ENCODE measurements at places on chromosomes 1 and 21. TPM values are rescaled to one million over a fixed set of nuclear protein-coding genes. Genes with fewer than 3 reads are reported as not detected.
A peak's percentile ranks its signal among the peaks of the same experiment; 100 is the strongest.

- H3K27me3 ChIP-seq: no peaks in the 10 kb centered on the region
- no peaks in the 10 kb centered on the region for H3K4me1 ChIP-seq
- no peak overlapping the region for H3K4me3 ChIP-seq
- H3K36me3 ChIP-seq: no peaks in the 10 kb centered on the region
These were observed 8.2 kb downstream of the TNN start for GRCh38 chr1:175075572-175076568.

GRCh38 chr1:99334991-99335390 is 70.7 kb downstream of the PLPPR4 start:
- H3K27ac ChIP-seq: no peak overlapping the region
- H3K27me3 ChIP-seq: no peaks in the 10 kb centered on the region
- no peak for DNase-seq
- no peak overlapping the region for H3K4me3 ChIP-seq
- H3K4me1 ChIP-seq: no peaks in the 10 kb centered on the region

GRCh38 chr1:189496768-189497167 is 980.9 kb downstream of the BRINP3 start:
- no peak overlapping the region for H3K4me3 ChIP-seq
- no peaks in the 10 kb centered on the region for H3K27me3 ChIP-seq
- no peaks in the 10 kb centered on the region for H3K36me3 ChIP-seq
- no peak overlapping the region for H3K27ac ChIP-seq

GRCh38 chr1:31099293-31100032 is 33.9 kb upstream of the PUM1 start:
- DNase-seq: peak; percentile 24
- H3K27me3 ChIP-seq: no peaks in the 10 kb centered on the region
- H3K36me3 ChIP-seq: no peaks in the 10 kb centered on the region
- peaks cover 12% of the 10 kb centered on the region for H3K4me1 ChIP-seq

GRCh38 chr1:6435129-6435528 is 10.6 kb downstream of the ESPN start:
- H3K27me3 ChIP-seq: no peaks in the 10 kb centered on the region
- H3K27ac ChIP-seq: no peak overlapping the region
- H3K4me3 ChIP-seq: no peak overlapping the region
- no peaks in the 10 kb centered on the region for H3K4me1 ChIP-seq

DNA sequence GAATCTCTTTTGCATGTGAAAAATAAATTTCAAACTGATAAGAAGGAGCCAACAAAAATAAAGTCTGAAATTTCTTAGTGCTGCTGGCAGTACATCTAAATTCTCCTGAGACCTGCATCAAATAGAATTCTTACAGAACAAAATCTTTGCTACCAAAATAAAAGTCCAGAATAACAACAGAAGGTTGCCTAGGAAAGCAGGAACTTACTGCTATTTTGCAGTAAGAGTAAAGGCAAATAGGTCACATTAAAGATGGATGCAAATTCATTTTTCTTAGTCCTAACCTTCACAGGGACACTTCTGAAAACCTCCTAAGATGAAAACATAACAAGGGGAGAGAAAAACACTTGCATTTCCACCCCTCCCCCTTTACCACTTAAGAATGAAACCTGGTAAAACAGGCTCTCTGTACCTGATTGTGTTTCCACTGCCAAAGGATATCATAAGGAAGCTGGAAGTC is 59.0 kb downstream of the RUSC1 start:
- no peak overlapping the region for H3K27ac ChIP-seq
- no peak overlapping the region for H3K4me3 ChIP-seq
- DNase-seq: no peak
- no peaks in the 10 kb centered on the region for H3K27me3 ChIP-seq
- H3K4me1 ChIP-seq: no peaks in the 10 kb centered on the region

GRCh38 chr1:233664253-233664652 is 50.3 kb downstream of the KCNK1 start:
- H3K27me3 ChIP-seq: no peaks in the 10 kb centered on the region
- no peak for DNase-seq
- H3K27ac ChIP-seq: no peak overlapping the region
- H3K36me3 ChIP-seq: no peaks in the 10 kb centered on the region
- H3K4me3 ChIP-seq: no peak overlapping the region

DNA sequence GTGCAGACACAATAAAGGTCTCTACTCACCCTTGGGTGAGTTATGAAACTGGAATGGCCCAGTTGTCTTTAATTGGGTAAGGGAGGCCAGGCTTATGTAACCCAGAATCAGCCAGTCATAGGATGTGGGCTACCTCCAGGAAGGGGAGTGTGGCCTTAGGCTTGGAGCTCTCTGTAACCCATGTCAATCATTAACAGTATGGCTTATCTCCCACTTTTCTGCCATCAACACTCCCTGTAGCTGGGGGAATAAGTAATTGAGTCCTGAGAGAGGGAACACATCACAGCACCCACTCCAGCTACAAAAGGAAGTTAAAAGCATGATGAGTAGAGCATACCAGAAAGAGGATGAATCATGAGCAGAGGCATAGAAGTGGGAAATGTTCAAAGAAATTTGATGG is 327.0 kb upstream of the DUSP10 start:
- no peak overlapping the region for H3K27ac ChIP-seq
- H3K36me3 ChIP-seq: no peaks in the 10 kb centered on the region
- H3K4me3 ChIP-seq: no peak overlapping the region
- no peaks in the 10 kb centered on the region for H3K27me3 ChIP-seq
- no peak for DNase-seq

DNA sequence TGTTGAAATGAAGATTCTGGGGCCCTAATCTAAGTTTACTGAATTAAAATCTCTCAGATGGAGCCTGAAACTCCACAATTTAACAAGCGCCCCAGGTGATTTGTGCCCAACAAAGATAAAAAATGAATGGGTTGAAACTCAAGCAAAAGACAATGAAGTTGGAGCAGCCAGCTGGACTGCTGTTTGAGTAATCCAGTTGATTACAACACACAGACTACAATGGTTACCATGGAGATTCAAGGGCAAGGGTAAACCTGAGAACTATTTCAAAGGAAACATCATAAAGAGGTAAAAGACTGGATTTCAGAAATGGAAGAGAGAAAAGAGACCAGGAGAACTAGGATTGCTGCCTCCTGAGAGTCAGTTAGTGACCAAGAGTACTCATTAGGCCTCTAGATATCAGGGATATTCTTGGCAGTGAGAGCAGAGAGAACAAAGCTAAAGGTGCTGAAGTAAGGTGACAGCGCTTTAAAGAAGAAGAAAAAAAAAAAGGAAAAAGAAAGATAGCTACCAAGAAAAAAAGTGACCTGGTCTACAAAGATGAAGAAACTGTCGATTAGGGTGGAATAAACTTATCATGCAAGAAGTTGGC is 44.5 kb downstream of the LRRC53 start:
- no peak for DNase-seq
- no peak overlapping the region for H3K4me3 ChIP-seq
- H3K4me1 ChIP-seq: no peaks in the 10 kb centered on the region
- H3K36me3 ChIP-seq: no peaks in the 10 kb centered on the region
- H3K27me3 ChIP-seq: no peaks in the 10 kb centered on the region

DNA sequence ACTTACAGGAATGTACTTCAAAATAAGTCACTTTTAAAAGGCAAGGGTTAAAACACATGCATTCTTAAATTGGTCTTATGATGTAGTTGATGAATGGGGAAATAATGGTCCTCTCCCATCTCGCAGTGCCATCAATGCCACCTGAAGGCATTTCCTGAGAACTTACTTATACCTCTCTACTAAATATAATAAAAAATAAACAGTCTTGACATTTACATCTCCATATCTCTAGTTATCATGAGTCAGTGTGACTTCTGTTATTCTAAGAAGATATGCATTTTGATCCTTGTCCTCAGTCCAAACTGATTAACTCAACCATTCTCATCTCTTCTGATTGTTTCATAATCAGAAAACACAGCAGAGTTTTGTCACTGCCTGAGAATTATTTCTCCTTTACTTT is 253.9 kb downstream of the USH2A start:
- no peak for DNase-seq
- no peak overlapping the region for H3K4me3 ChIP-seq
- H3K4me1 ChIP-seq: no peaks in the 10 kb centered on the region
- no peaks in the 10 kb centered on the region for H3K27me3 ChIP-seq
- H3K27ac ChIP-seq: no peak overlapping the region

DNA sequence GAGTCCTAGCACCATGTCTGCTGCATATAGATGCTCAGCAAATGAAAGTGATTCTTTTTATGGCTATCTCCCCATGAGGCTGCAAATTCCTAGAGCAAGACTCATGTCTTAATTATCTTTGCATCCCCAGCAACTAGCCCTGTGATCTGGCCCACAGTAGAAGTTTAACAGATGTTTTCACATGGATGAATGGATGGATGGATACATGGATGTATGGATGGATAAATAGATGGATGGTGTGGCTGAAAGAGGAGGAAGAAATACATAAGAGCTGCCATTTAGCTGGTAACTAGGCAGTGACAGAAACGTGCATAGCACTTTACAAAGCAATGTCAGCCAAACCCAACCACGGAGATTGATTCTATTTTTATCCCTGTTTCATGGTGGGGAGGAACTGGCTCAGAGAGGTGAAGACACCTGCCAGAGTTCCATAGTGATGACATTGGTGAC is 32.7 kb upstream of the ZBTB40 start:
- no peak for DNase-seq
- no peaks in the 10 kb centered on the region for H3K27me3 ChIP-seq
- H3K36me3 ChIP-seq: no peaks in the 10 kb centered on the region
- H3K27ac ChIP-seq: peak overlapping the region; percentile 5

GRCh38 chr1:111054656-111055055 is 85.2 kb downstream of the DRAM2 start:
- H3K27ac ChIP-seq: no peak overlapping the region
- no peak for DNase-seq
- H3K27me3 ChIP-seq: no peaks in the 10 kb centered on the region
- no peak overlapping the region for H3K4me3 ChIP-seq
- no peaks in the 10 kb centered on the region for H3K36me3 ChIP-seq
- H3K4me1 ChIP-seq: no peaks in the 10 kb centered on the region

- H3K27ac ChIP-seq: no peak overlapping the region
- H3K27me3 ChIP-seq: no peaks in the 10 kb centered on the region
- DNase-seq: no peak
- H3K4me3 ChIP-seq: no peak overlapping the region
- H3K36me3 ChIP-seq: no peaks in the 10 kb centered on the region
These were observed 104.2 kb upstream of the GCLM start for GRCh38 chr1:94013367-94013878.

DNA sequence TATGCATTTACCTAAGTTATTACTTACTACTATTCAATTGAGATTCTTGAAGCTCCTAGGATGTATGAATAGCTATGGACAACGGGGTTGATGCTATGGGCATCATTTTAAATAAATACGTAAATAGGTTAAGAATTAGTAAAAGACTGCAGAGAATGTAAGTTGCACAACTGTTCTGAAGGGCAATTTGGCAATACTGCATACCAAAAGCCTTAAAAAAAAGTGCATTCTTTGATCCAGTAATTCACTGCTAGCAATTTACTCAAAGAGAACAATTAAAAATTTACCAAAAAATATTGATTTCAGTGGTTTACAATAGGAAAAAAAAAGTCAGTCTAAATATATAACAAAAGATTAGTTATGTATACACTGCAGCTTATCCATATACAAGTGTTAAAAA is 3.5 kb downstream of the ARPC5 start:
- peaks cover 18% of the 10 kb centered on the region for H3K4me1 ChIP-seq
- no peak overlapping the region for H3K4me3 ChIP-seq
- H3K36me3 ChIP-seq: no peaks in the 10 kb centered on the region

DNA sequence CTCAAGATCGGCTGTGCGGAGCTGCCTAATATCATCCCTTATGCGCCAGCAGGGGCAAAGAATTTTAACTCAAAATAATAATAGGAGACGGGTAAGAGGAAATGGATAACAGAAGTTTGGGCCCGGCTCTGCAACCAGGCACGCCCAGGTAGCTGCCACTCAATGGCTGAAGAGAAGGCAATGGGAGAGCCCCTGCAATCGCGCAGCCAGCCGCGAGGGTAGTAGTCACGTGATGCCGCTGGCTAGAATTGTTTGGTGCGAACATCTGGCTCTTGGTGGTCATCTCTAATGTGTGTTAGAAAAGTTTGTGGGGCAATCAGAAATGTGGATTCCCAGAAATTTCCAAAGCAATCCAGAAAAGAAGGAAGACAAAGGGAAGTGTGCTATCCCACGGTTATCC is 12.3 kb downstream of the BARHL2 start:
- no peak overlapping the region for H3K27ac ChIP-seq
- H3K27me3 ChIP-seq: no peaks in the 10 kb centered on the region
- DNase-seq: no peak
- no peak overlapping the region for H3K4me3 ChIP-seq
- no peaks in the 10 kb centered on the region for H3K4me1 ChIP-seq

- H3K36me3 ChIP-seq: no peaks in the 10 kb centered on the region
- H3K4me3 ChIP-seq: no peak overlapping the region
- H3K27ac ChIP-seq: no peak overlapping the region
- DNase-seq: no peak
- H3K27me3 ChIP-seq: no peaks in the 10 kb centered on the region
These were observed 48.8 kb downstream of the PIK3CD start for GRCh38 chr1:9700340-9700739.

GRCh38 chr1:214354440-214355148 is 73.6 kb downstream of the SMYD2 start:
- DNase-seq: no peak
- no peak overlapping the region for H3K27ac ChIP-seq
- peaks cover 26% of the 10 kb centered on the region for H3K4me1 ChIP-seq
- peaks cover 2% of the 10 kb centered on the region for H3K36me3 ChIP-seq
- H3K4me3 ChIP-seq: no peak overlapping the region

DNA sequence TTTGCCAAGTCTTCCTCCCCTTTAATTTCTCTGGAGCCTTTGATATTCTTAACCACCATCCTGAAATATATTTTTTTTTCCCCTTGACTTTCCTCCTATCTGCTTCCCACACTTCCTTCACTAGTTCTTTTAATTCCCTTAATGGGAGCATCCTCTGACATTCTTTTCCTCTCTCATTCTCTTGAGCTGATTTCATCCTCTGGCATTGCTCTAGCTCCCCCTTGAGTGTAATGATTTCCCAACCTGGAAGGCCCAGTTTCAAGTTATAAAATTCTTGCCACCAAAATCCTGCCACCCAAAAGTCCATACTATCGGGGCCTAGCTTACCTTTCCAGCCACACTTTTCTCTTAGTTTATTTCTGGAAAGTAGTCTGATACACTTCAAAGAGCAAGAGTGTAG is 39.5 kb upstream of the UBE2U start:
- no peaks in the 10 kb centered on the region for H3K4me1 ChIP-seq
- H3K36me3 ChIP-seq: no peaks in the 10 kb centered on the region
- no peaks in the 10 kb centered on the region for H3K27me3 ChIP-seq
- DNase-seq: no peak
- no peak overlapping the region for H3K27ac ChIP-seq
- H3K4me3 ChIP-seq: no peak overlapping the region

FGR gene
- total RNA-seq: not detected

TRIM58 gene
- not detected for total RNA-seq

OR2T2 gene
- not detected for total RNA-seq

OLIG2 gene
- total RNA-seq: not detected

IKBKE gene
- 9.0 TPM for total RNA-seq

PLA2G2F gene
- total RNA-seq: not detected

SPRR5 gene
- total RNA-seq: not detected

SLC1A7 gene
- total RNA-seq: not detected

AKR7A3 gene
- 2.8 TPM for total RNA-seq

FMO1 gene
- not detected for total RNA-seq

HSD3B1 gene
- 40.9 TPM for total RNA-seq

FHL3 gene
- total RNA-seq: 11.9 TPM

KMO gene
- total RNA-seq: not detected

PODN gene
- not detected for total RNA-seq

TATDN3 gene
- total RNA-seq: 9.6 TPM

TOR1AIP2 gene
- total RNA-seq: 94.7 TPM

All from Caco-2 (cell line).